ENCODE measurements at places on chromosomes 5 and 9.

DNA sequence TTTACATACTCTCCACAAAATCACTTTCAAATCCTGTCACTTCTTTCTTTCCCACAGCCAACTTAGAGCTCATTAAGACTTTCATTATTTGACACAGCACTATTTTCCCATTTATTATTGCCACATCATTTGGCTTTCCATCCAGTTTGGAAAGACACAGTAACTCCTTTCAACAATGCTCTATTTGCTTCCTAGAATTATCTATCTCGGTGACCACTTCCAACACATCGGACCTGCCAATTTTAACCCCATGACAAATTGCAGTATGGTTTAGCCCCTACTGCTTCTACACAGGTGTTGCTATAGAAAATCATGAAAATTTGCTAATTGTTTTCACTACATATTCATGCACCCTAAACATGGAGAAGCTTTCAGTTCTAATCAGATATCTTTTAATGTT is 190.6 kb upstream of the COX7C start:
- DNase-seq = no peak

GRCh38 chr9:89603767-89604665 is 796 bp upstream of the GADD45G start:
- DNase-seq = no peak

DNA sequence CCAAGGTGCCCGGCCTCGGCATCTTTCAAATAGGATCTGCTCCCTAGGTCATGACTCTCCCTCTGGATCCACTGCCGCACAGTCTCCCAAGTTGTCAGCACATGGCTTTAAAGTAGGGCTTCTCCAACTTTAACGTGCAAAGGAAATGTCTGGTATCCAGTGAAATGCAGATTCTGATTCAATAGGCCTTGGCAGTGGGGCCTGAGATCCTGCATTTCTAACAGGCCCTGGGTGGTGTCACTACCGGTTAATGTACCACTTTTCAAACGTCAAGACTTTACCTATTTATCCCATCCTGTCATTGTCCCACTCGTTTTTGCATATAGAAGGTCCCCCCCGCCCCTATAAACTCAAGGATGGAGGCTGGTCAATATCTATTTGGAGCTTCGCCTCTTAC is 137.6 kb upstream of the ZNF618 start:
- no peak for DNase-seq

DNA sequence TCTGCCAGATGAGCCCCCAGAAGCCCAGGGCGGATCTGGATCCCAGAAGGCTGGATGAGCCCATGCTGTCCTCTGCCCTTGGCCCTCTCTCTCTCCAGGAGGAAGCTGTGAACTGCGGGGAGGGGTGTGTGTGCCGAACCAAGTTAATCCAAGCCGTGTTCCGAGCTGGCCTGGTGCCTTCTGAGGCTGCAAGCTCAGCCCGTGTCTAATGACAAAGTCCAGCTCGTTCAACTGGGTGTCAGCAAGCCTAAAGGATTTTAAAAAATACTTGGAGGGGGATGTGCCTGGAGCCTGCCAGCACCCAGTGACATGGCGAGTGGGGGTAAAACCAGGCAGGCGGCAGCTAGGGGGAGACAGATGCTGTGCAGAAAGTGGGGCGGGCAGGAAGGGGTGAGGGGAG is 8.0 kb downstream of the STC2 start:
- no peak for DNase-seq

GRCh38 chr5:54214722-54215121 is 95.7 kb downstream of the ARL15 start:
- DNase-seq = no peak

DNA sequence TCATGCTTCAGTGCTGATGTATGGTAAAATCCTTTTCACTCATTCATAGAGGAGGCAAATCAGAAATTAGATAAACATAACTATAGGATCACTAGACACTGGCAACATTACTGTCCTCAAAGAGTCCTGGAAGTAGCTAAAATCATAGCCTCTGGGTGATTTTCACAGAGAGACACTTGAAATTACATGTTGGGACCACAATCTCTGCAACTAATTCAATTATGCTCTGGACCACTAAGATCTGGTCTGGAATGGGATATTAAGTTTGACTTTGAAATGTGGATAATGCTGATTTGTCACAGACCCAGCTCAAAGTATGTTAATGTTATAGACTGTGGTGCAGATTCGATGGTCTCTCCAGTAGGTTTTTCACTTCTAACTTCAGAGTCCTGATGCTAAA is 214.6 kb upstream of the CCNH start:
- DNase-seq = no peak

- no peak for DNase-seq
These were observed 398 bp upstream of the BASP1 start for GRCh38 chr5:17216974-17217492.

- no peak for DNase-seq
These were observed 219.0 kb downstream of the SREK1 start for GRCh38 chr5:66363097-66363496.

DNA sequence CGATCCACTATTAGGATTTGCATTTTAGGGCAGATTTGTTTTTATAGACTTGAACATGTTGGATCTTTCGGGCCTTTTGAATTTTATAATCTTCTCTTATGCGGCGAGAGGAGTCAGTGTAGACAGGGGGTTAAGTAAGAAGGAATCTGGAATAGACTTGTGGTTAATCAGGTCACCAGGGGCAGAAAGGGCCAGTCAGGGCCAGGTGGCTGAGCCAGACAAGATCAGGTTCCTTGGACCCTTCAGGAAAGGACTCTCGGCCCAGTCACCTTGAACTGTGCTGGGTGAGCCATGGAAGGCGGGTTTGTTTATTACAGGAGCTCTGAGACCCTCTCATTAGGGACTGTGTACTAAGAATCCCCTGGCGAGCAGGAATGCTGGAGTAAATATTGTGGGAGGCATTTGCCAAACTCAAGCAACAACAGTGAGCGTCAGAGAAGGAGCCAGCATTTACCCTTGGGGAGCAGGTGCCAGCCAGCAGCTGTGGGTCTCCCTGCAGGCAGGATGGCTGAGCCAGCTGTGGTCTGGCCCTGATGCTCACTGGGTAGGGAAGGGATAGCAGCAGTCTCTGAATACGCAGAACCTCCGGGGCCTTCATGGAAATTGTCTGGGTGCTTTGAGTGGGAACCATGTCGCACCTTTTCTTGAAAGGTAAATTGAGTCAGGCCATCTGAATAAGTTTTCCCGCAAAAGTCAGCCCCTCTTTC is 79.2 kb downstream of the UBE2QL1 start:
- DNase-seq = no peak

DNA sequence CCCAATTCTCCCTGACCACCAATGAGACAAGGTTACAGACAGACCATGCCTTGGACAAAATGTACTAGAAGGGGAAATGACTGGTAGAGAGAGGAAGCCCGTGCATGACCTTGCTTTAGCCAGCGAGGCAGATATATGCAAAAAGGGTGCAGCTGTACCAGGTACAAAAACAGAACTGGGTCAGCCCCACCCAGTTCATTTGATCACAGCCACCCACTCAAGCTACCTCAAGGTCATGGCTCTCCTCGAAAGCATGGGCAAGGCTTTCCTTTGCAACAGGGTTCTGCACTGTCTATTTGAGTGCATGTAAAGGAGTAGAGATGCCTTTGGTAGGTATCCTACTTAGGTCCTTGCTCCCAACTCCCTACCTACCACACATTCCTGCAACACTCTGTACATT is 33.3 kb downstream of the TLE1 start:
- DNase-seq = no peak

DNA sequence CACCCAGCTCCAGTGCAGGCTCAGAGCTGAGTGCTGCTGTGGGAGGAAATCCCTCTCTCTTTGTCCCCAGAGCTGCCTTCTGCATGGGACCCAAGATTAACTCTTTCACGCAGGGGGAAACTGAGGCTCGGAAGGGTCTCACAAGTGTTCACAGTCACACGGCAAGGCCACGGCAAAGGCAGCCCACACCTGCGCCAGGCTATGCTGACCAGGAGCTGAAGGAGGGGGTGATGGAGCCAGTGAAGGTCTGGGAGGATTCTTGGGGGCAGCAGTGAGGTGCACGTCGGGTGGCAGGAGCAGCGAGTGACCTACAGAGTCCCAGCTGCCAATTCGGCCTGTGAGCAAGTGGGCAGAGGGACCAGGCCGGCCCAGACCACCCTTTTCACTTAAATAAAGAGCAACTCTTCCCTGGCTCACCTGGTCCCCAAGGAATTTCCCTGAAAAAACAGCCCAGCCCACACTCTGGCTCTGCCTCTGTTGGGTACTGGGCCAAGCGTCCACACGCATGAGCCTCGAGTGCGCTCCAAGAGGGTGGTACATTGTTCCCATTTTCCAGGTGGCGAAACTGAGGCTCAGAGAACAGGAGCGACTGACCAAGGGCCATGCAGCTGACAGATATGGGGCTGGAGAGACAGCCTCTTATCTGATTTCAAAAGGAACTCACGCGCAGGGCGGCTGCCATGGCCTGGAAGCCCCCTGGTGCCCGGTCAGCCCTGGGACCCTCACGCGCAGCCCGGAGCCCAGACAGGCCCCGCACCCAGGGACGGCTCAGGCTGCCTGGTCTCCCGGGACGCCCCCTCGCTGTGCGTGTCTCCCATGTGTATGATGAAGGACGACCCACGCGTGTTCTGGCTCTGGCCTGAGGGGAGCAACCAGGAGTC is 28.2 kb downstream of the SARDH start:
- no peak for DNase-seq

DNA sequence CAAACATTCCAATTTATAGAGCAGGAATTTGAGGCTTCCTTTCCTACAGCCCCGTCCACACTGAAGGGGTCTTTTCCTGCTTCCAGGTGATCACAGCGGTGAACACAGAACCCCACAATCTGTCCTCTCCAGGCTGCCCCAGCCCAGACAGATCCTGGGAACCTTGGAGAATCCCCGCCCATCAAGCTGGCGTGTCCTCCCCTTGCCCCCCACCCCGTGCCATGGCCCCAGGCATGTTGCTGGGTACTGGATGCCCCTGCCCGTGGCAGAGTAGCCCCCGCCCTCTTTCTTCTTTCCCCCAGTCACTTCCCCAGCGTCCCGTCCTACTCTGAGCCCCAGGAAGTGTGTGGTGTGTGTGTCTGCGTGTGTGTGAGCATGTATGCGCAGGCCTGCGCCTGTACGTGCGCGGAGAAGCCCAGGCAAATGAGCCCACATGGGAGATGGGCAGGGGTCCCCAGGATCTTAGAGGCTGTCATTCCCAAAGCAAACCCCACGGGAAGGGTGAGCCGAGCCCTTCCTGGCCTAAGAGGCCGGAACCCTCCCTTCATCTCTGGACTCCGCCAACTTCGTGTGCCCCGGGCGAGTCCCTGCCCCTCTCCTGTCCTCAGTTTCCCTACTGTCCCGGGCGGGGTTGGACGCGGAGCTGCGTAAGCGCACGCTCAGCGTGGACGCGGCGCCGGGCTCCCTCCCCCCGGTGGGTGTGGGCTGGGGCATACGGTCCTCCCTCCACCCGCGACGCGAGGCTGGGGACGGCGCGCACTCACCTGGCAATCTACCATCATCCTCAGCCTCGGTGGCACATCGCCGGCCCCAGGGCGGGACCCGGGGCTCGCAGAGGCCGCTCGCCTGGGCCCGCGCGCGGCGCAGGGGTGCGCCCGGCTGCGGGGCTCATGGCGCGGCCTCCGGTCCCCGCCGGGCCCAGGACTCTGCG is 15.2 kb downstream of the GBGT1 start:
- no peak for DNase-seq

DNA sequence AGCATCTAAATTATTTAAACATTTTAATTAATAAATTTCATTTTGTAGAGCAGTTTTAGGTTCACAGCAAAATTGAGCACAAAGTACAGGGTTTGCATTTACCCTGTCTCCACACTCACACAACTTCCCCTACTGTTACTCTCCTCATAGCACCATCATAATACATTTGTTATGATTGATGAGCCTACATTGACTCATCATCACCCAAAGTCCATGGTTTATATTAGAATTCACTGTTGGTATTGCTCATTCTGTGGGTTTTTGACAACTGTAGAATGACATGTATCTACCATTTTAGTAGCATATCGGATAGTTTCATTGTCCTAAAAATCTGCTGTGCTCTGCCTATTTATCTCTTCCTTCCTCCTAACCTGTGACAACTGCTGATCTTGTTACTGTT is 411.1 kb upstream of the MPDZ start:
- DNase-seq = no peak

DNA sequence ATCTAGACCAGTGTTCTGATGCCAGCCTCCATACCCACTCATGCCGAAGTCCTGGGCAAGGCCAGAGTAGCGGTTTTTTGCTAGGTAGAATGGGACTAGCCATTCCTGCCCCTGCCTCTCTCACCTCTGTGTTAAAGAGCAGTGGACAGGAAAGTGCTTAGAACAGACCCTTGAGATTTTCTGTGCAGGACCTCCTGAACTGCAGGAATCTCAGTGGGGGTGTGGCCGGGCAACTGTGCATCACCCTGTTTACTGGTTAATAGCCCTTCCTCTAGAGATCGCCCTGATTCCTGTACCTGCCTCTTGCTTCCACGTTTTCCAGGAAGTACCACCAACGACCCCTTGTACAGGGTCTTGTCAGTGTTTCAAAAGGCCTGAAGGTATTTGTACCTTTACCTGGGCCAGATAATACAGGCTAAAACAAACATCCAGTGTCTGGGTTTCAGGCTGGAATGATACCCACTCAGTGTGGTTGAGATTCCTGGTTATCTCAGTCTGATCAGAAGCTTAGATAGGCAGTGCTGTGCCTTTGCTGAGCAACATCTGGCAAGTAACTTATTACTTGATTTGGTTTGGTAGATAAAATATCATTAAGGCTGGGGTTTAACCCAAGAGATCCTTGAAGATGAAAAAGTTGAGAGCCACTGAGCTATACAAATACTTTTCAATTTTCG is 65.9 kb downstream of the RGS3 start:
- no peak for DNase-seq

DNA sequence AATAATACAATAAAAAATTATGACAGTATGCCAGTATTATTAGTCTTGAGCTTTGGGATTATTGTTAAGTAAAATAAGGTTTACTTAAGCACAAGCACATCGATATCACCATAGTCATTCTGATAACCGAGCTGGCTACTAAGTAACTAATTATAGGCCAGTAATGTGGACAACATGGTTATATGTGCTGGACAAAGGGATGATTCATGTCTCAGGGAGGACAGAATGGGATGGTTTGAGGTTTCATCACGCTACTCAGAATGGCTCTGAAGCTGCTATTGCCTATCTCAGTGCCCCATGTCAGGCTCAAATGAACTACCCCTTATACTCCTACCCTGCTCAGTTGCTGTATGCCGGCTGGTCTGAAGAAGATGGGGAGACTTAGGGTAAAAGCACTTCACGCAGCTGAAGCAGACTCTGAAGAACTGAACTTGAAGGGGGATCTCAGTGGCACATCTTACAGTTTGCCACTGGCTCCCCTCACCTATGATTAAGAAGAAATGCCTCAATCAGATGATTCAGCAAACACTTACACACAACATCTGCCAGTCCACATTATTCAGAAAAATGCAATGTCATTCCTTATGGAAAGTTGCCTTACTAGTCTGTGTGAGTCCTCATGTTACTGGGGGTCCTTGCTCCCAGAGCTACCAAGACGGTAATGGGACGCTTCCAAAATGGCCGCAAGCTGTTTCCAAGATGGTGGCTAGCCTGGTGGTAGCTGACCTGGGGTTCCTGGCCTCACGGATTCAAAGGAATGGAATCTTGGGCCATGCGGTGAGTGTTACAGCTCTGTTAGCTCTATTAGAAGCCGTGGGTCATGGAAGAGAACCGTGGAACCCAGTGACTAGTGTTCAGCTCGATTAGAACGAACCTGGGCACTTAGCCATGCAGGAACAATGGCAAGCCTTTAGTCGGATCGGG is 1098.6 kb downstream of the TAF11L14 start:
- no peak for DNase-seq

GRCh38 chr5:59607138-59607765 is 286.3 kb downstream of the PDE4D start:
- no peak for DNase-seq
